ENCODE measurements at places on chromosomes 2 and 18. TPM values are rescaled to one million over a fixed set of nuclear protein-coding genes. Genes with fewer than 3 reads are reported as not detected.

DNA sequence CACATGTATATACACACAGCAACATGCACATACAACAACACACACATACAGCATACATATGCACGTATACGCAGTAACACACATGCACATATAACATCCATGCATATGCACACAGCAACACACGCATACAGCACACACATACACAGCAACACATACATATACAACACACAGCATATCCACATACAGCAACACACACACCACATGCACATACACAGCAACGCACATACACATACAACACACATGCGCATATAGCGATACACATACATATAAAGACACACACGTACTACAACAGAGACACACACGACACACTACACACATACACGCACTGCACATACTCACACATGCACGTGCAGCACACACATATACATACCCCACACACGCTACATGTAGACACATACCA lies 187.8 kb downstream of the GLI2 start:
- H3K4me3 ChIP-seq: no peak overlapping the region
- H3K4me1 ChIP-seq: no peaks in the 10 kb centered on the region
- no peak for DNase-seq
- H3K27ac ChIP-seq: no peak overlapping the region

DNA sequence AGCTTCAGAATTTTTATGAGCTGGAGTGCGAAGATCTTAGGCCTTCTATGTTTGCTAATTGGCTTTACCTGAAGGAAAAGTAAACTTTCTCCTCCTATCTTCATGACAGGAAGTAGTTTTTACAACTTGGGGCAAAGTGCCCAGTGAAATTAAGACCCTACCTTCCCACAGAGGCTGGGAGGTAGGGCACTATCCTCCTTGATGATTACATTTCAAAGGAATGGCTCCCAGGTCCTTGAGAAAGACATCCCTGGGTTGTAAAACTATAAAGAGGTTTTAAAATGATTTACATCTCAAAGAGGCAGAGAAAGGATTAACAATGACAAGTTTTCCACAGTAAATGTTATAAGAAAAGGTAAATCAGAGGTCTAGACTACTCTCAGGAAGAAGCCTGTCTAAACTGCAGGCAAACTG lies 155.8 kb downstream of the CDH7 start:
- DNase-seq: no peak
- no peaks in the 10 kb centered on the region for H3K36me3 ChIP-seq
- H3K4me3 ChIP-seq: no peak overlapping the region
- H3K27ac ChIP-seq: no peak overlapping the region
- no peaks in the 10 kb centered on the region for H3K4me1 ChIP-seq

DNA sequence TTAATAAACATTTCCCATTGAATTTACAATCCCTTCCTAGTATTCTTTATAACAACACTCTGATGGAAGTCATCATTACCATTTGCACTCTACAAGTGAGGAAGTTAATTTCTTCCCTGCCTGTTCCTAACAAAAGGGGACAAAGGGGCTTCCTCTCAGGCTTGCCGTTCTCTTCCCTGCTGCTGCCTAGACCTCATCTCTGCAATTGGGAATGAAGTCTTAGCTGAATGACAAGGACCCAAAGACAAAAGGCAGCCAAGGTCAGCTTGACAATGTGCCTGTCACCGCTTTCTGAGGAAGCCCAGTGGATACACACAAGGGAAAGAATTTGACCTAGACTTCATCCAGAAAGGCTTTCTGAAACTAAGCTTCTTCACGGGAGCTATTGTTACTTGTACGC lies 416.4 kb downstream of the CMPK2 start:
- no peak overlapping the region for H3K4me3 ChIP-seq
- H3K4me1 ChIP-seq: no peaks in the 10 kb centered on the region
- no peaks in the 10 kb centered on the region for H3K36me3 ChIP-seq
- H3K27me3 ChIP-seq: no peaks in the 10 kb centered on the region
- no peak overlapping the region for H3K27ac ChIP-seq

DNA sequence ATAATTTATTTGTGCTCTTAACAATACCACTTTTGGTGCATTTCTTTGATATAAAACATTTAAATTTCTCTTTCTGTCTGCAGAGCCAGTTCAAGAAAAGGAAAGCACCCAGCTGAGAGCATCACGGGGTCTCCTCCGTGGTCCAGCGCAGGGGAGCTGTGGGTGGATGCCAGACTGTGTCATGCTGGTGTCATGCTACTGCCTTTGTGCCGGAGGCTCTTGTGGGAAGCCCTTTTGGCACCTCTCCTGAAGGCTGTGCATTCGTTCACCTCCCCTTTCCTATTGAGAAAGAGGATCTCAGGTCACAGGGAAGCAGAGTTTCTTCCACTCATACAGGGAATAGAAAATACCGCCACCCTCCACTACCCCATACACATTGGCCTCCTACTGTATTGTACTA lies 450.4 kb downstream of the GALR1 start:
- no peaks in the 10 kb centered on the region for H3K36me3 ChIP-seq
- H3K27me3 ChIP-seq: peaks cover 5% of the 10 kb centered on the region
- no peaks in the 10 kb centered on the region for H3K4me1 ChIP-seq
- H3K27ac ChIP-seq: no peak overlapping the region

DNA sequence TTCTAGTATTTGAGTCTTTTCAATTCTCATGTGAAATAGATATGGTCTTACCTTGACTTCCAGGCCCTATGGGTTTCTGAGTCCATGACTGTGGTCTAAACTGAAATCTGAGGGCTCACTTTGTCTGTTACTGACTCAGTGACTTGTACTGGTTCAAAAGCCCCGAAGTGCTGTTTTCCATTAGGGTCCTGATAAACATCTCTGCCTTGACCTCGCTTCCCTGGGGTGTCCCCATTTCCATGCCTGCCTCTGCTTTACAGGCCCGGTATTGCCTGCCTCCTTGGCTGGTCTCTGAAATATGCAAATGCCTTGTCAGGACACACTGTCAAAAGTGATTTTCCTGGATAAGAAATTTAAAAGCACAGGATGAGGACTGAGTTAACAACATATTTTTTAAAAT lies 538.8 kb downstream of the SOCS6 start:
- no peak overlapping the region for H3K4me3 ChIP-seq
- no peaks in the 10 kb centered on the region for H3K36me3 ChIP-seq
- DNase-seq: no peak

DNA sequence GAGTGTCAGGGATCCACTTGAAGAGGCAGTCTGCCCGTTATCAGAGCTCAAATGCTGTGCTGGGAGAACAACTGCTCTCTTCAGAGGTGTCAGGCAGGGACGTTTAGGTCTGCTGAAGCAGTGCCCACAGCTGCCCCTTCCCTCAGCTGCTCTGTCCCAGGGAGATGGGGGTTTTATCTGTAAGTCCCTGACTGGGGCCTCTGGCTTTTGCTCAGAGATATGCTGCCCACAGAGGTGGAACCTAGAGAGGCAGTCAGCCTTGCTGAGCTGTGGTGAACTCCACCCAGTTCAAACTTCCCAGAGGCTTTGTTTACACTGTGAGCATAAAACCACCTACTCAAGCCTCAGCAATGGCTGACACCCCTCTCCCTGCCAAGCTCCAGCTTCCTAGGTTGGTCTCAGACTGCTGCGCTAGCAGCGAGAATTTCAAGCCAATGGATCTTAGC lies 38.1 kb downstream of the PLEK start:
- no peak overlapping the region for H3K27ac ChIP-seq
- no peak overlapping the region for H3K4me3 ChIP-seq
- peaks cover 5% of the 10 kb centered on the region for H3K4me1 ChIP-seq
- H3K27me3 ChIP-seq: peaks cover 25% of the 10 kb centered on the region
- peaks cover 12% of the 10 kb centered on the region for H3K36me3 ChIP-seq

DNA sequence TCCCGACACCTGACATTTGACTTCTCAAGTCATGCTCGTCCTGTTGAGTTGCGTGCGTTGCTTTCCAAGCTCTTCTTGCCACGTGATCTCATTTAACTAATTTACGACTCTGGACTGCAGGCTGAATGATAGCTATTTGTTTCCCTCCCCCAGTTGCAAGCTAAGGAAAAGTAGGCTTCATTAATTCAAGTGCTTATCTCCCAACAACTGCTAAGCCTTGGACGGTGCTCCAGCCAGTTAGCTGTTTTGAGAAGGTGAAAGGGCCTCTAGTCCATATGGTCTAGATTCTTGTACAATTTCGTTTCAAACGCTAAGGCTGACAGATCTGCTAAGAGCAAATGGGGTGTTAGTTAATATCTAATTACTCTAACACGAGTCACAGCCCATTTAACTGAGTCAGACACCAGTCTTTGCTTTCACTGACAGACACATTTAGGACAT lies 21.1 kb downstream of the GPR45 start:
- peaks cover 3% of the 10 kb centered on the region for H3K27me3 ChIP-seq
- no peak overlapping the region for H3K27ac ChIP-seq

DNA sequence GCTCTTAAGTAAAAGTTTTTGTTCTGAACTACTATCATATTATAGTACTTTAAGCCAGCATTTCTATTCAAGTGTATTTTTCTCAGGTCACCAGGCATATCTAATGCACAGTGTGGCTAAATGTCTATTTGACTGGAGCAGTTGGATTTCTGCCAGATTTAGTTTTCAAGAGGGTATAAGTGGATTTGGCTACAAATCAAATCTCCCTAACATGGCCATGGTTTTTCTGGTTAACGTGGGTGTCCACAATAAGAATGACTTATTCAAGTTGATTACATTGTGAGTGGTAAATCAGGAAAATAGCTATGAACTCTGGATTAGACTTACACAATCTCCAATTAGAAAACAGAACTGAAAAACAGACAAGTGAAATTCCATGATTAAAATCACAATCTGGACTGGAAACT lies 5.7 kb upstream of the CHN1 start:
- no peak overlapping the region for H3K27ac ChIP-seq
- H3K4me3 ChIP-seq: no peak overlapping the region
- DNase-seq: no peak
- H3K36me3 ChIP-seq: no peaks in the 10 kb centered on the region

Gene VWC2L
- not detected for total RNA-seq

Gene SLC38A11
- not detected for total RNA-seq

Gene TXNDC2
- 0.26 TPM for total RNA-seq

Gene LYPD1
- not detected for total RNA-seq
